ENCODE measurements at places on chromosomes 6 and 20.

- DNase-seq = no peak
Observed at GRCh38 chr6:148649454-148649963, 97.3 kb upstream of the UST start.

DNA sequence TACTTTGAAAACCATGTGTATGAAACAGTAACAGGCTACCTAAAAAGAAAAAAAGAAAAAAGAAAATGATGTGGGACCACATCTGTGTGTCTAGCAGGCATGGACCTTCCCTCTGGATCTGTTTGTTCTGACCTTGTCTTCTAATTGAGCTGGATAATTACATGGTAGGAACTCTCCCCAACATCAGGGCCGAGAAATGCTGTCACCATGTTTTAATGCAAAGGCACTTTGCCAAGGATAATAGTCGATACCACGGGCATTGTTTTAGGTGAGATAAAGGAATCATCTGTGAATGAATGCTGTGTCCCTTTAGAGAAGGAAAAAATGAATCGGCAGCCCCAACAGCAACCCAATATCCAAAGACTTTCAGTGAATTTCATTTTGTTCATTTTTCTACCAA, 149.1 kb downstream of the ZDHHC14 start:
- no peak for DNase-seq

DNA sequence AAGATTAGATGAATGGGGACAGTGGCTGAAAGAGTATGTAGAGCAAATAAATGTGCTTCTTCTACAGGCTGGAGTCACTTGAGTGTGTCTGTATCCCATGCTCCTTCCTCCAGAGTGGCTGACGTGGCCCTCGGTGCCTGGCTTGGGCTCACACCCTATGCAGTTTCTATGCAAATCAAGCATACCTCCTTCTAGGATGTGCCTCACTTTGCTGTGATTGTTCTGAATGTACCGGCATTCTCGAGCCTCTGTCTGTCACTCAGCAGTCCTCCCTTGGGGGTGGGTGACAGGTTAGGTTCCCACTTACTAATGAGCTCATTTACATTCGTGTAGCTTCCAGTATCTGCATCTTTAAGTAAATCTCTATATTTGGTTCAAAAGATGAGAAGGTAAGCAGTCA, 55.1 kb upstream of the HDDC2 start:
- DNase-seq = no peak

- peak; percentile 74 for DNase-seq
Observed at GRCh38 chr6:28940858-28941683, 17.3 kb upstream of the TRIM27 start.

- DNase-seq = no peak
Observed at GRCh38 chr6:102660303-102660702, 1266.8 kb downstream of the GRIK2 start.

GRCh38 chr20:62025832-62026563, 39.7 kb downstream of the TAF4 start:
- no peak for DNase-seq

GRCh38 chr6:148324297-148324985, 18.2 kb upstream of the SASH1 start:
- DNase-seq = no peak

DNA sequence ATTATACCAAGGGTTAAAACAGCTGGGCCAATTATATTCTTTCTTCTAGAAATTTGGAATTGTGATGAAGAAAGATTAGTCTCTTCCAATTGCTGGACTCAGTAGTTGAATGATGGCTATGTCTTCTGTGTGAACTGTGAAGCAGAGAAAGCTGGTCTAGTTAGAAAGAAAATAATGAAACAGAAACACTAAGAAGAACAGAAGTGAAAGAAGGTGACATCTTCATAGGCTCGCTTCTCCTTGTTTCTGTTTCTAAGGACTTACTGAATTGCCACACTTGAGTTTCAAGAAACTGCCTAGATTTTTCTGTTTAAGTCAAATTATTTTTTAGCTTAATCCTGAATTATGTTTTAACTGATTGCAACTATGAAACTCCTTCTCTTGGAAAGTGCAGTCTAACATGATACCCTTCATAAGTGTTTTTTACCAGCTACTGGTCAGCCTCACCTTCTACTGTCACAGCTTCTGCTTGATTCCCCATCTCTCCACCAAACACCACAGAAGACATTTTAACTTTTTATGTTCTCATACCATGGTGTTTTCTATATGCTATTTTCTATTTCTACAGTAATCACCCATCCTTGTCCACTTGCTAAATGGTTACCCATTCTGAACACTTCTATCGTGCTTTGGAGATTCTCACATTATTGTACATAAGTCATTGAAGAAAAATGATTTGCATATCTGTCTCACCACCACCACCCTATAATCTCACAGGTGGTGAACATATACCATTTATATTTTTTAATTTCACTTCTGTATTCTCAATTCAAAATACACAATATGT, 268.8 kb downstream of the GRIK2 start:
- DNase-seq = no peak

DNA sequence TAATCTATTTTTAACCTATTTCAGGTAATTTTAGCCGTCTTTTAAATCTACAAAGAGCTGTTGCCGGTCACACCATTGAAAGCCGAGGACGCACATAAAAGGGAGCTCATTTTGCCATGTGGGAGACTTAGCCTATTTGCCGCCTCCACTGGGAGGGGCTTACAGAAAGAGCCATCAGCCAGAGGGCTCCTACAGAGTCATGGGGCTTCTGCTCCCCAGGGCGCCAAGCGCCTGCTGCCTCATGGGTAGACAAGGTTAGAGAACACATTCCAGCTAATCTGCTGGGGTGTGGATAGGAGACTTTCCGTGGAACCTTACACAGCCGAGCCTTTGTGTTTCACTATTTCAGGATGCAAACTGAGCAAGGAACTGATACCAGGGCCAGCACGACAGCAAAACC, 12.6 kb downstream of the PCMTD2 start:
- DNase-seq = no peak

GRCh38 chr20:9359561-9360308, 154.7 kb upstream of the LAMP5 start:
- DNase-seq = no peak

DNA sequence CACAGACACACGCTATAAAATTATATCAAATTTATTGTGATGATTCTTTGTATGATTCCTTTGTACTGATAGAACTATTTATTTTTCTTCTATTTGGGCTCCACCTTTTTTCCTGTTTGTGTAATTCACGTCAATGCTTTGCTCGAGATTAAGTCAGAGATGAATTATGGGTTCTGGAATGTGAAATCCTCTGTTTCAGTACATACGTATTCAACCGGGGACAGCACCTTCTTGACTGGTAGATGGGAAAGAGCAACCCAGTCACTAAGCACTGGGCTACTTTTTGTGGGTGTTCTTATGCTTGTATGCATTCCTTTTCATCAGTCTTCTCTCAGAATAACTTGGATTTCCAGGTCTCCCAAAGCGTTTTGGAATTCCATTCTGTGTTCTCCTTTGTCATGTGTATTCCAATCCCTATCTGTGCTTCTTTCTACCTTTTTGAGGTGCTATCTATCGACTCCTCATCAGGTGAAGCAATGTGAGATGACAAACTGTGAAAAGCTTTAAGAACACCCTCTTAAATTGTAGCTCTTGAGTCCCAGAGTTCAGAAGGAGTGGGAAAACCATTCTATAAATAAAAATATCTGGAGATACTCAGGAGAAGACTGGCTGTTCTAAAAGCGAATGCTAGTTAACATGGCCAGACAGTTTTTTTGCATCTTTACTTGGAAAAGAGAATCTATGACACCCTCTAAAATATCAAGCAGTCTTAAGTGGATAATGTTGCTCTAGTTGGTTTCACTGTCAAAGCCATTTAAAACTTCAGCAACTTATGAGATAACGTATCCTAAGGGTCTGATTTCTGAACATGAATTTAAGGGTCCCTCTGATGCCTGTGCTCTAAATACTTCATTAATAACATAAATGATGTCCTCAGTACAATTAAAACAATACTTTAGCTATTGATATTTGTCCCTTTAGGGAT, 197.7 kb upstream of the PREP start:
- DNase-seq = peak; percentile 58

GRCh38 chr20:17228624-17229061, 1.8 kb downstream of the PCSK2 start:
- no peak for DNase-seq

Measured in NCI-H226 (cell line).